NCI-H1417 (cell line): ENCODE measurements at places on chromosomes 4 and X.

DNA sequence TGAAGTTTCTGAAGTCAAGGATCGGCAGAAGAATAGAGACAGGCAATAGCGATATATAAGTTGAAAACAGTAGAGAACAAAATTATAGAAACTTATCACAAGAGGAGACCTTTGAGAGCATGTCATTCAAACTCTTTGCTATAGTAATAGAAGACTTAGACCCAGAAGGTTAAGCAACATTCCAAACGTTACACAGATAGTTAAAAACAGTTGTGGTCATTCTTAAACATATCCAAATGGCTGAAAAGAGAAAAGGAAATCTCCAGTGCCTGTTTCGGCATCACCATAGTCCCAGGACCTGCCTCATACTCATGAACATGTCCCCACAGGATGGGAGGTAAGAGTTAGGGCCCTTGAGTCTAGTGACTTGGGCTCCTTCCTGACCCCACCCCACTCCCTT is 258.1 kb upstream of the NOCT start:
- no peak for DNase-seq

- DNase-seq, result no peak
Measured at GRCh38 chrX:126994032-126994600, 174.6 kb downstream of the PRR32 start.

DNA sequence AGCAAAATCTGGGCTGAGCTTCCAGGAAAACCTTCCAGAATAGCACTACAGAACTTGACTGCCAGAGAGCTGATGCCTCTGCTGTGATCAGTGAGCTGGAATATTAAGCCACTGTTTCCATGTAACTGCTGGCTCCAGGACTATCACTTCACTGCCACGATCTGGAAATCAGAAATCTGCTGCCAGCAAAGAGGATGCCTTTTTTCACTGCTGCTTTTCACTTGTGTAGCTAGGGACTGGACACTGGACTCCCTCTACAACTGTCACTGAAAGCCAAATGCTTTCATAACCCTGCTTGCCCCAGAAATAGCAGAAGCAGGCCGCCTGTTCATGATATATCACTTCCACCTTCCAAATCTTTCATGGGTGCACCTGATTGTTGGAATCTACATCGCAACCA is 9.4 kb upstream of the AP1S2 start:
- DNase-seq, result no peak

GRCh38 chr4:138255917-138256597 is 13.9 kb upstream of the SLC7A11 start:
- no peak for DNase-seq

- DNase-seq, result no peak
Measured at GRCh38 chr4:3246458-3247398, 2.2 kb upstream of the MSANTD1 start.

DNA sequence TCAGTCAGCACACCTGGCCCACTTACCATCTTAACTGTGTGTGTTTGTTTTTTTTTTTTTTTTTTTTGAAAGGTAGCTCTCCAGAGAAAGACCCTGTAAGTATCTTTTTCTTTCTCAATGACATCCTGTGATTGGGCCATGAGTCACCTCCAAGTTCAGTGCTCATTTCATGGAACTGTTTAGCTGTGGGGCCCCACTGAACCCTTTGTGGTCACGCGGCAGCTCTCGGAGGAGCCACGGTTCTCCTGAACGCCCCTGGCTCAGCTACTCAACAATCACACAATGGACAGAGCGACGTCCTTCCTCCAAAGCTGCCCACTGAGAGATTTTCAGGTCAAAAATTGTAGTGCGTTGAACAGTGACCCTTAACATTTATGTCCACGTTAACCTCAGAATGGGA is 14.2 kb upstream of the IL3RA start:
- DNase-seq, result no peak

DNA sequence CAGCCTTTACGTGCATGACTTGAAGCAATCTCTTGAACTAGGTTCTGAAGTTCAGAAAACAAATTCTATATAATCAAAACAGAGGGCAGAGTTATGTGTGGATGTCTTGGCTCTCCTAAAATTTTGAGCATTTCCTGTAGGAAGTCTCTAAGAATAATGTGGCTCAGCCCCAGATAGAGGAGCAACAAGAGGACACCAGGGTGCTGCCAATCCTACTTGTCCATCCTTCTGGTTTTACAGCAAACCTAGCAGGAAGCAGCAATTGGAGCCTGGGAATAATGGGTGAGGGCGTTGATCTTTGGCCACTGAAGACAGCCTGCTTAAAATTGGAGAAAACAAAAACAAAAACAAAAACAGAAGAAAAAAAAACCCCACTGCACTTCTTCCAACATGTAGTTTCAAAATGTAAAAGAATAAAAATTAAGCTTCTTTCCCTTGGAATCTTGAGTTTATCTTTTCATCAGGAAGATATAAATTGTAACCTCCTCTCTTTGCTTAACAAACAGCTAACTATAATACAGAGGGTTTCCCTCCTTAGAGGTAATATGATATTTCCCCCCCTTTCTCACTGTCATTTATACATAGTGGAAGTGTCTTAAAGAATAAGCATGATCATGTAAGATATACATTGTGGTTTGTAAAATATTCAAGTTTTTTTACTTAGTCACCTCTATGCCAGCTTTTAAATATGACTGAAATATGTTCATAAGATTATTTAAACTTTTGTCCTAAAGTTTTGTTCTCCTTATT is 130.6 kb downstream of the FBXO8 start:
- DNase-seq, result no peak

- DNase-seq, result no peak
Measured at GRCh38 chrX:24424948-24425347, 40.1 kb upstream of the PDK3 start.

DNA sequence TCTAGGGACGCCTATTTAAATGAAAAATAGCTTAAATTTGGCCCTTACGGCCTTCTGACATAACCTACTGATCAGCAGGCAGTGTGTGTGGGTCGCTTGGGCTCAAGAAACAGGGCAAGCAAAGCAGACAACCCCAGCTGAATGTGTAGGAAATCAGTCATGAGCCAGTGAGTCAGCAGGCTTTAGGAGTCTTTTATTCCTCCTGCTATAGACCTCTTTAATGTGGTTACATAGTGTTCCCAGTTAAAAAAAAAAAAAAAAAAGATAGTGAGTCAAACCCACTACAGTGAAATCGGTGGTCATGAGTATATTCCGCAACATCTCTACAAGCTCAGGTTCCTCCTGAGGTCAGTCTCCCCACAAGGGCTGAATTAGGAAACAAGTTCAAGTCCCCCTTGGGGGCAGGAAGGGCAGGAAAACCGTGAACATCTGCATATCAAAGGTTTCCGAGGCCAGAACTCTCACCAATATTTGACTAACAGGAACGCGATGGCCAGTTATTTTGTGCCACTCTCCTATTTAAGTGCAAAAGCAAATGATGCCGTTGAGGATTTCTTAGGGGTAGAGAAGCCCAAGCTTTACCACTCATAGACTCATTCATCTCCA is 32.7 kb downstream of the ACSL1 start:
- DNase-seq, result no peak

DNA sequence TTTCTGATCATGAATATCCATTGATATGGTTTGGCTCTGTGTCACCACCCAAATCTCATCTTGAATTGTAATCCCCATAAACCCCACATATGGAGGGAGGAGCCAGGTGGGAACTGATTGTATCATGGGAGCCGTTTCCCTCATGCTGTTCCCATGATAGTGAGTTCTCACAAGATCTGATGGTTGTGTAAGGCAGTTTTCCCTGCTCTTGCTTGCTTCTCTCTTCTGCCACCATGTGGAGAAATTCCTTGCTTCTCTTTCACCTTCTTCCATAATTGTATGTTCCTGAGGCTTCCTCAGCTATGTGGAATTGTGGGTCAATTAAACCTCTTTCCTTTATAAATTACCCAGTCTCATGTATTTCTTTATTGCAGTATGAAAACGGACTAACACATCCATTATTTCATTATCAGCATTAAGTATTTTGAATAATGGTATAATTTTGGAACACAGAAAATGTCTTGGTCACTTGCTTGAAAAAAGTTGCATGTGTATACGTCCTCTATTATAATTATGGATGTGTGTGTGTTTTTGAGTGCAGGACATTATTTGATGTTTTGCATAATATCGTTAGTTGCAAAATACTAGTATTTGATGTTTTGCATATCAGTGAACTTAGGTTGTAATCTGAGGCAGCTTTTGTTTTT is 334.6 kb downstream of the PCDH10 start:
- peak; percentile 1 for DNase-seq

- DNase-seq, result no peak
Measured at GRCh38 chr4:123802082-123802645, 405.6 kb downstream of the SPRY1 start.

DNA sequence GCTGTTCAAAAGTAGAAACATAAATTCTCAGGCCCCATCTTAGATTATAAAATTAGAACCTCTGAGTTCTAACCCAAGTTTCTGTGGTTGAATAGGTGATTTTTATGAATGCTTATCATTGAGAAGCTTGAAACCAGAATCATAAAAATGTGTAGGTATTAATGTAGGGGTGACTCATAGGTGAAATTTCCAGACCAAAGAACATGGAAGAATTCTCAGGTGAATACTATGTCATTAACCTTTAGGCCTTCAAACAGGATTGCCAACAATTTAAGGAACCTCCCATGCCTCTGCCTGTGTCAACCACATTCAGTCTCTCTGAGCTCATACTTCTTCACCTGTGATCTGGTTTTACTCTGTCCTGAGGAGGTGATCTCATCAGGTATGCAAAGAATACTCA is 177.8 kb downstream of the NPFFR2 start:
- no peak for DNase-seq

DNA sequence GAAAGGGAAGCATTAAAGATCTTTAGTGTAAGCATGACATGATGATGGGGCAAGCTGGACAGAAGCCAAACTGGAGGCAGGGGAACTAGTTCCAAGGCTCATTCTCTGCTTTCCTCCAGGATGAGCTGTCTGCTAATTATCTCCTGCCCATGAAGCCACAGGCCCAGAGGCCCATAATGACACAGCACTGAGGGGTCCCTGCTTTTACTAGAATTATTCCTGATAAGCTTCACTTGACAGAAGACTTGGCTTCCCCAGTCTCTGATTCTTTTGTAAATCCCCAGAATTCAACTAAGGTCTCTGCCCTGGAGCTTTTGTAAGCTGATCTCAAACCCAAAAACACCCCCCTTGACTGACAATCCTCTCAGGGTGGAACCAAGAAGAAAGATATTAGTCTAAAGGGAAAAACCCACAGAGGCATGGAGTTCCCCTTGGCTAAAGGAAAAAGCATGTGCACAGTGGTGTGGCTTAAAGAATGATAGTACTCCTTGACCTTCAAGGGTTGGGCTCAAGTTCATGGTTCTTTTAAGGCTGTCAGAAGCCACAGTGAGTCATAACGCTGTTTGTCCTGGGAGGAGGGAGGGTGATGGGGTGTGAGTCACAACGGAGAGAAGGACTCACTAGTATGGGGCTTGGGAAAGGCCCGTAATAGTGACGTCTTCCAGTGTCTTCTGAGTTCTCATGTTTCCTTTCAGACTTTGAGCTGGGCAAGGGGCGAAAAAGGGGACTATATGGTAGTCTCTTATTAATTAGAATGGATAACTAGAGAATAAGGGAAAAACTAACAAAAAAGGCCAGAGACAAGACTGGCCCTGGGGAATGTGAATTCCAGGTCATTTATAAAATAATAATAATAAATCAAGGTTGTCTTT is 146.0 kb upstream of the CPEB2 start:
- no peak for DNase-seq

- no peak for DNase-seq
Measured at GRCh38 chr4:33941854-33942253, 2302.5 kb downstream of the ARAP2 start.

DNA sequence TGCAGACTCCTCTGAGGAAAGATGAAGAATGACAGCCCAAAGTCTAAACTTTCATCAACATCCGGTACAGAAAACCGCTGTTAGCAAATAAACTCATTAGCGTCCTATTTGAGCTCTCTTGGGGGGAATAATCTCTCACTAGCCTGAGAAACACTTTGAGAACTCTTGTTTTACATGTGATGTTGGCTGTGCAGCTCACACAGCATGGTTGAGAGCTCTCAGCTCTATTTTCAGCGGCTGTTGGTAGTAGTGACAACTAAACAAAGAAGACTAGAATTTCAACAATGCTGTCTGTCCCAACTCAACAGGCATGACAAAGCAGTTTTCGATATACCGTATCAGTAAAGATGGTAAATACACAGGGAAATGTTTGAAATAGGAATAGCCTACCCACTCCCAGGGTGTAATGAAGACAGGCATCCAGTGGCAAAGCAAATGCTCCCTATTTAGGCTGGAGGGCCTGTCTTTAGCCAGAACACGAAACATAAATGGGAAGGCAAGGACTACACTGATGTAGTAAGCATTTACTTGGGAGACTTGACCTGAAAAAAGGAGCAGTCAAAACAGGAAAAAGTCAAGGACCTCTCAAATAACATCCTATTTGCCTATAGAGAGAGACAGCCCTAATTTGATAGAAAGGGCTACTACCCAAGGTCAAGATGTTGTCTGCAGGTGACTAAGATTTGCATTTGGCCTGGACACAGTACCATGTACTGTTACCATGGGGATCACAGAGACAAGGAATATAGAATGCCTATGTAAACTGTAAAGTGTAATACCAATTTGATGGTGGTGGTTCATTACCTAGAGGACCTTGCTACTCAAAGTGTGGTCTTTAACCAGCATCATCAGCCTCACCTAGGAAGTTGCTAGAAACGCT is 60.4 kb downstream of the PPEF2 start:
- DNase-seq, result peak; percentile 8

GRCh38 chrX:153379508-153379907 is 21.6 kb downstream of the PNMA6E start:
- DNase-seq, result no peak
